ENCODE measurements at places on chromosomes 7 and 10.

- peak; percentile 55 for DNase-seq
Measured at GRCh38 chr7:121480058-121480457, 84.0 kb upstream of the FAM3C start.

DNA sequence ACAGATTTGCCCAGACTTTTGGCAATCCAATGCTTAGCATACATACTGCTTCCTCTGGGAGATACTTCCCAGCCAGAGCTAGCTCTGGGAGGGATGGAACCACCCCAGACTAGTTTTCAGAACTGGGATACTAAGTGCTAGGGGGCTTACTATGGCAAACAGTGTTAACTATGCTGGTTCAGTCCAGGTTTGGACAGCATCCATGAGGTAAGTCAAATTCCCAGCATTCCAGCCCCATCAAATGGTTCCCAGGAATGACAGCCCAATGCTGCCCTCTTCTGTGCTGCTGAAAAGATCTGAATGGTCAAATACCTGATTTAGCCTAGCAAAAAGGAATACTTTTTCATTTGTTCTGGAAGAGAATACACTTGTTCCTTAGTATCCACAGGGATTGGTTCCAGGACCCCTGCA lies 141.7 kb upstream of the CCDC6 start:
- DNase-seq, result peak; percentile 16

DNA sequence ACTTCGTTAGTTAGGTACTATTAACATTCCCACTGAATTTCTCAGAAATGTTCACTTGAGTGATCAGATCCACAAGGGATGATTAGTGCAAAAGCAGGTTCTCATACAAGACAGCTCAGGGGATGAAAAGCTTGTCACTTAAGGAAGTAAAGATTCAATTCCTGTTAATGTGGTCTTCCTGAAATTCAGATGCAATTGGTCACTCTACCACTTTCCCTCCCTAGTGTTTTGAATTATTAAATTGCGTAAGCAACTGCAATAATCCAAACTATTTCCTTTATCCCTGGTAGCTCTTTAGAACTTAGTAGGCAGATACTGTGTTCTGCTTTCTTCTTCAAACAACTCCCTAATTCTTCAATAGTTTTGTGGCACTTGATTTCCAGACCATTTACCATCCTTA lies 121.4 kb downstream of the MAGI2 start:
- DNase-seq, result peak; percentile 52

DNA sequence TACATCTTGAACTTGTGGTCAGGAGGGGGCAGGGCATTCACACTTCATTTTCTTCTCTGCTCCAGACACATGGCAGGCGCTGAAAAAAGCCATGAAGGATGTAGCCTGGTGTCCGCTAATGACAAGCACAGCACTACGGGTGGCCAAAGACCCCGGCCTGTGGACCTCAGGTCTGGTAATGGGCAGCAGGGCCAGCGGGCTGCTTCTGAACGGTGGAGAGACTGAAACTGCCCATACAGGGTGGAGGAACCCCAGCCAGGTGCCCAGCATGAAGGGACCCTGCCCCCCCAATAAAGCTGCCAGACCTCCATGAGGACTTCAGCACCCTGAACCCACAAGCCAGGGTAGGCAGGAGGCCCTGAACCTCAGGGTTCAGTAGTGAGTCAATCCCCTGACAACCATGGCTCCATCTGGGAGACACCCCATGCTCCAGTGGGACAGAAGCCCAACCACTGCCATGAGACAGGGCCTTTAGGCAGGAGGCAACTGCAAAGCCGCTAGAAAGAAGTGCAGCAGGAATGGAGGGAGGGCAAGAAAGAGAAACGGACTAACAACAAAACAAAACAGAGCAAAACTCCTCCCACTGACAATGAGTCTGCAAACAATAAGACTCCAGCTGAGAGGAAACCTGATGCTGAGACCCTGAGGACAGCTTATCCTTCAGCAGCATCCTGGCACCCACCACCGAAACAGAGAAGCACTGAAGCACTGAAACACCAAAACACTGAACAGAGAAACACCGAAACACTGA lies 140.2 kb upstream of the PPP2R2D start:
- DNase-seq, result no peak

DNA sequence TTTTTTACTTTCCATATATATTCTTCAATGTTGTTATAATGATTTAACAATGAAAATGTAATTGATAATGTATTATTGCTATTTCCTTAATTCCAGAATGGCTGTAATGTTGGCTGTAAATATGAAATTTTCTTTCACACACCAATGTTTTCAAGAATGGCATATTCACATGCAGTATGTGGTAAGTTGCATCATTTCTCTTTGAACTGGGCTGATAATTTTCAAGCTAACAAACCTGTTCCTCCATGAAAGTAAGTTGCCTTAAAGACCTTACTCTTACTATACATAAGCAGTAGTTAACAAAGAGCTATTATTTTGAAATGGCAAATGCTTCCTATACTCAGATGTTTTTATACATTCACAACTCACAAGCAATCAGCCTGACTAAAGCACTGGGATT lies 154.5 kb downstream of the TMEM168 start:
- no peak for DNase-seq

GRCh38 chr10:74822101-74822500 lies 4.3 kb upstream of the KAT6B start:
- DNase-seq, result no peak

DNA sequence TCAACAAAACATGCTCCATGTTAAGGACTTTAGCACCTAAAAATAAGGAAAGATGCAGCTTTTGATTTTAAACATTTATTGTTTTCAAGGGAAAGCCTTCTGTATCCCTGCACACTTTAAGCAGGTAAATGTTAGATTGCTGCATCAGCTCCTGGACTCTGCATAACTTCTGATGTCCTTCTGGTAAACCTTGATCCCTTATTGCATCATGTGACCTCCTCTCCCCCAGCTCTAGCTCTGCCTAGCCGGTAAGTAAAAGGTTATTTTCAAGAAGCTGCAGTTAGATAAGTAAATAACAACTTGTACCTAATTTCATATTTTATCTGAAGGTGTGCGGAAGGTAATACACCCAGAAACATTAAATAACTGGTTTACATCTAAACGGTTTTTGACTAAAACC lies 37.5 kb downstream of the PDK4 start:
- DNase-seq, result no peak

- peak; percentile 71 for DNase-seq
Measured at GRCh38 chr7:24756545-24757352, 515 bp downstream of the GSDME start.

DNA sequence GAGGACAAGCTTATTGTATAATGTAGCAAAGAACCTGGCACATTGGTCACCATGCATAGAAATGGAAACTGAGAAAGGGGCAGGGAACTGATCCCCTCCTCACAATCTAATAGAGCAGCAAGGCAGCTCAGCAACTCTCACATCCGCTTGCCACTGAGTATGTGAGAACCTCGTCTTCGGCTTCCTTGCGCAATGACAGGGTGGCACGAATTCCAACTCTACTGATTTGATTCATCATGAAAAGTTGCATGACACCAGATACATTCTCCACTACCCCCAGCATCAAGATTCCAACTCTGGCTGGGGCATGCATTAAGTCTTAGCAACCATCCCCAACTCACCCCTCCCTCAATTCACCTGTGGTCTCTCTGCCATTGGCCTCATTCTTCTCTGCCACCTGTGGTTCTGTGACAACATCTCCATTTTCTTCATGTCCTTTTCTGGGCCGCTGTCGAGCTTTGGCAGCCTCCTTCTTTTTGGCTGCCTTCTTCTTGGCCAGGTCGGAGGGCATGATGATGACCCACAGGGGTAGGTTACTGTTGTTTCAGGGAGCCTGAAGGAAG lies 976 bp downstream of the ABCF2 start:
- no peak for DNase-seq

GRCh38 chr10:27252267-27253000 lies 11.8 kb upstream of the ACBD5 start:
- DNase-seq, result peak; percentile 61

DNA sequence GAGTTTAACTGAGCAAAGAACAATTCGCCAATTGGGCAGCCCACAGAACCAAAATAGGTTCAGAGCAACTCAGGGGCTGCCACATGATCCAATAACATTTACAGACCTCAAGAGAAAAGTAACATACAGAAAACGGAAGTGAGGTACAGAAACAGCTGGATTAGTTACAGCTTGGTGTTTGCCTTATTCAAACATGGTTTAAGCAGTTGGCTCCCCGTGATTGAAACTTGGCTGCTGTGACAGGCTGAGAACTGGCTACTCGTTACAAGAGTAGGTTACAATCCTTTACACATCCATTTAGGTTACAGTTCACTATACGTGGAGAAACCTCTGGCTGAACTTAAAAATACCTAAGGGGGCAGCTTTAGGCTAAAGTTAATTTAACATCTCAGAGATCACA lies 673.1 kb upstream of the PHF14 start:
- no peak for DNase-seq

DNA sequence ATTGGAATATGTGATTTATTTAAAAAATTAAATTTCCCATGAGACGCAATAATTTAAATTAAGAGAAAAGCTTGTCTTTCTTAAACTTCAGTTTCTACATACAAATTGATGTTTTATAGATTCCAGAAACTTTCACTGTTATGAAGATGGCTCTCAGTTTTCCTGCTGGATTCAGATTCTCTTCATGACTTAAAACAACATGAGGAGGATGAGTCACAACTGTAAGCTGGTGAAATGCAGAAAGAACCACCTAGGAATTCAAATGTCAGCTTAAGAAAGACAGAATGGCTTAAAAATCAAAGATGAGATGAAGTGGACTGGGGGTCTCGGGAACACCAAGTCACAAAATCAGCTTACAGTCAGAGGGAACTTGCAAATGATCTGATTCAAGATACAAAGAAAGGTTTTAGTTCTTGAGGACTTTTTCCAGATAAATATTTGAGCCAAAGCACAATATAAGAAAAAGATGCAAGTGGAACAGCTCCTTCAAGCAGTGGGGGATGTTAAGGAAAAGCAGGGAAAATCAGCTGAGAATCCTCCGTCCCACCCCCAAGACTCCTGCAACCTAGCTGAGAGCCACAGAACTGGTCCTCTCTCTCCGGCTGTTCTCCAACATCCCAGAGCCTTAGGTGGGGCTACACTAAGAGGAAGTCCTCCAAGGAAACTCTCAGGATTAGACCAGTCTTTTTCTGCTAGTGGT lies 279.8 kb downstream of the KCNMA1 start:
- peak; percentile 75 for DNase-seq

- no peak for DNase-seq
Measured at GRCh38 chr7:142414135-142414534, 156.3 kb upstream of the PRSS58 start.

GRCh38 chr10:97518301-97519043 lies 19.7 kb downstream of the UBTD1 start:
- DNase-seq, result peak; percentile 46

- no peak for DNase-seq
Measured at GRCh38 chr7:132386201-132386681, 190.0 kb downstream of the PLXNA4 start.

GRCh38 chr7:15305002-15305600 lies 256.7 kb downstream of the AGMO start:
- DNase-seq, result peak; percentile 59

GRCh38 chr10:48444861-48445841 lies 138.7 kb downstream of the MAPK8 start:
- peak; percentile 36 for DNase-seq

GRCh38 chr10:130215151-130215930 lies 79.2 kb downstream of the GLRX3 start:
- no peak for DNase-seq

DNA sequence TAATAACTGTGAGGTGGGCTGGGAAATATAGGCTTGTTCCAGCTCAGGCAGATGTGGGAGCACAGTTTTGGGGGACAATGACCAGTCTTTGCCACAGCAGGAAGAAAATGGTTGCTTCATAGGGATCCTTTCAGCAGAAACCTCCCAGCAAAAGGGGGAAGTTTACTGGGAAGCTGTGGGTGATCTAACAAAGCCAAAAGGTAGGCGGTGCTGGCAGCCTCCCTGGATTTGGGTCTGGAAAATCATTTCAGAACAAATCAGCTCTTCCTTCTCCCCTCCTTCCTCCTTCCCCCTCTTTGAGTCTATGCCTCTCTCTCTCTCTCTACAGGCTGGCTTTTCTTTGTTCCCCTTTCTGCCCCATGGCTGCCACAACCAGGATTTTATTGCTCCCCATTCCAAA lies 16.2 kb downstream of the RPS24 start:
- no peak for DNase-seq

GRCh38 chr10:98951269-98952000 lies 284.2 kb downstream of the HPSE2 start:
- DNase-seq, result no peak

- DNase-seq, result no peak
Measured at GRCh38 chr7:114903131-114903530, 18.8 kb upstream of the MDFIC start.
